GM12891 (cell line): ENCODE measurements at places on chromosomes 3 and 15.

DNA sequence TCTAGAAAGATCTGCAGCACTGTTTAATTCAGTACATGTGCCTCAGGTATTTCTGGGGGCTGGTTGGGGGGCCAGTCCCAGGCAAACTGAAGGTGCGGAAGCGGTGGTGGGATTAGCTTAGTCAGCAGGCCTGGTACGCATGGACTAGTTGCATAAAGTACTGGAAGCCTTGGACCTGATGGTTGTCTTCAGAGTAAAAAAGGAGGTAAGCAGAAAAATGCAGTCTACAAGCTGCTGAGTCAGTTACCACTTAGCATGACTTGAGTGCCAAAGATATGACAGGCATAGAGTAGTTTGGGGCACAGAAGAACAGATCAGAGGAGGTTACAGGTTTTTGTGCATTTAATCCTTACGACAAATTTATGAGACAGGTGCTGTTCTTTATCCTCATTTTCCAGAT lies 19.9 kb upstream of the GOLGA8J start:
- no peak for DNase-seq

- DNase-seq: no peak
These were observed 46.5 kb upstream of the CGNL1 start for GRCh38 chr15:57329582-57330367.

- DNase-seq: no peak
These were observed 433.8 kb upstream of the SUCLG2 start for GRCh38 chr3:68088216-68088615.

- peak; percentile 60 for DNase-seq
These were observed at the start of gene HAPLN3 for GRCh38 chr15:88894819-88895767. TSS of gene HAPLN3 (minus strand) at chr15:88895544. CDS start at chr15:88887298, 8,246 bp downstream.

GRCh38 chr3:147423537-147423797 lies 14.3 kb downstream of the ZIC1 start:
- no peak for DNase-seq

GRCh38 chr3:52047295-52047960 lies 8.9 kb downstream of the DUSP7 start:
- no peak for DNase-seq
